NAMALWA (cell line): ENCODE measurements at places on chromosomes 6 and 20.

DNA sequence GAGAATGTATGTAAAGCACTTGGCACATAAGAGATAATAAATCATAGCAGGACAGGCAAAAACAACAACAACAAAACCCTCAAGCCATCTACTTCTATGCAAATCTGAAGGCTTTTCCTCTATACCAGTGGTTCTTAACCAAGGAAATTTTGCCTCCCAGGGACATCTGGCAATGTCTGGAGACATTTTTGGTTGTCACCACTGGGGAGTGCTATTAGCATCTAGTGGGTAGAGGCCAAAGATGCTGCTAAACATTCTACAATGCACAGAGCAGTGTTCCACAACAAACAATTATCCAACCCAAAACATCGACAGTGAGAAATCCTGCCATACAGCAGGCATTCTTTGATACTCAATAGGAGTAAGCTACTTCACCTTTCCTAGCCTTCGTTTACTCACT is 28.2 kb downstream of the NDRG3 start:
- DNase-seq, result peak; percentile 35

DNA sequence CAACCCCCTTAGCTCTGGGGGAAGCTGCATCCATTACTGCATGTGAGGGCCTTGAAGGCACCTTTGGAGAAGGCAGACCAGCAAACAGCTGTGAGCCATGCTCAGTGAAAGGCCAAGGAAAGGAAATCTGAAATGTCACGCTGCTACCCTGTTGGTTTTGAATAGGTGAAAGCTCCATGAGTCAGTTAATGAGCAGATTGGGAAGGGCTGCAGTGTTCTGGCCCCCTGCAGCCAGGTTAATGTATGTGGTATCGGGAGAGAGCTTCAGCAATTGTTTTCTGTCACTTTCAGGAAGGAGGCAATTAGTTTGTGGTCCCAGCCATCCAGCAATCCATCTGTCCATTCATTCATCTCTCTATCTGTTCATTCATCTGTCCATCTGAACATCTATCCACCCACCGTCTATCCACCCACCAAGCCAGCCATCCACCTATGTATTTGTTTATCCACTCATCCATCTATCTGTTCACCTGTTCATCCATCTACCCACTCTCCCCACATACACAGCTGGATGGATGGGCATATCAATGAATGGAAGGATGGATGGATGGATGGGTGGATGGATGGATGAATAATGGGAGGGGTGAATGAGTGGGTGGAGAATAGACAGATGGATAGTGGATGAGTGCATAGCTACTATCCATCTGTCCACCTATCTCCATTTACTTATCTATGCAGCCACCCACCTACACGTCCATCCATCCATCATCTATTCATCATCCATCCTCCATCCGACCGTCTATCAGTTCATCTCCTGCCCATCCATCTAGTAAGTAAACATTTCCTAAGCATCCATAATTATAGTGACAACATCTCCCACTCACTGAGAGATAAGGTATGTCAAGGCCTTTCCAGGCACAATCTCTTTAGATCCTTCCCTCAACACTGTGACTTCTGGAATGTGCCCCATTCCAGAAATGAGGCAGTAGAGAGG is 16.0 kb downstream of the PCK1 start:
- no peak for DNase-seq

- no peak for DNase-seq
These were observed 162.5 kb downstream of the WDR27 start for GRCh38 chr6:169539176-169539897.

DNA sequence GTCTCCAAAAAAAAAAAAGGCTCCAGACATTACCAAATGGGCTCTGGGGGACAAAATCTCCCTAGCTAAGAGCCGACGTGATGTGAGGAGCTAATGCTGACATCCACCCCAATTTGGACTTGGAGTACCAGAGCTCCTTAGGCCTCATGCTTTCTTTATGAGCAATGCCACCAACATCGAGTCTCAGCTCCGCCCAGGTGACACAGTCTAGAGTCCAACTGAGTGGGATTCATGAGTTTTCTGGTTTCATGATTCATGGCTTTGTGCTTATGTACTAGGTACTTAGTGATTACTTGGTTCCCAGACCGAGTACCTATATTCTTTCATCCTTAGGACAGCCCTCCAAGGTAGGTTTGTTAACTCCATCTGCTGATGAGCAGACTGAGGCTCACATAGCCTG is 4.4 kb downstream of the ANKRD60 start:
- no peak for DNase-seq

DNA sequence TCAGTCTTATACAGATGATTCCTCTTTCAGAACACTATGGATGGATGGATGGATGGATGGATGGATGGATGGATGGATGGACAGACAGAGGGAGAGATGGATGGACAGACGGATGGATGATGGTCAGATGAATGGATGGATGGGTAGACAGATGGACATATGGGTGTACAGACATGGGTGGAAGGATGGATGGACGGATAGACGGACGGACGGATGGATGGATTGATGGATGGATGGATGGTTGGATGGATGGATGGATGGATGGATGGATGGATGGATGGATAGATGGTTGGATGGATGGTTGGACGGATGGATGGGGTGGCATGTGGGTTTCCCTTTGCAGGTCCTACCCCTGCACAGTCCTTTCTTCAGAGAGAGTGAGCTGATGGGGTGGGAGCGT is 320.7 kb downstream of the CDH4 start:
- no peak for DNase-seq

GRCh38 chr6:22642254-22642653 is 72.9 kb downstream of the HDGFL1 start:
- DNase-seq, result no peak

DNA sequence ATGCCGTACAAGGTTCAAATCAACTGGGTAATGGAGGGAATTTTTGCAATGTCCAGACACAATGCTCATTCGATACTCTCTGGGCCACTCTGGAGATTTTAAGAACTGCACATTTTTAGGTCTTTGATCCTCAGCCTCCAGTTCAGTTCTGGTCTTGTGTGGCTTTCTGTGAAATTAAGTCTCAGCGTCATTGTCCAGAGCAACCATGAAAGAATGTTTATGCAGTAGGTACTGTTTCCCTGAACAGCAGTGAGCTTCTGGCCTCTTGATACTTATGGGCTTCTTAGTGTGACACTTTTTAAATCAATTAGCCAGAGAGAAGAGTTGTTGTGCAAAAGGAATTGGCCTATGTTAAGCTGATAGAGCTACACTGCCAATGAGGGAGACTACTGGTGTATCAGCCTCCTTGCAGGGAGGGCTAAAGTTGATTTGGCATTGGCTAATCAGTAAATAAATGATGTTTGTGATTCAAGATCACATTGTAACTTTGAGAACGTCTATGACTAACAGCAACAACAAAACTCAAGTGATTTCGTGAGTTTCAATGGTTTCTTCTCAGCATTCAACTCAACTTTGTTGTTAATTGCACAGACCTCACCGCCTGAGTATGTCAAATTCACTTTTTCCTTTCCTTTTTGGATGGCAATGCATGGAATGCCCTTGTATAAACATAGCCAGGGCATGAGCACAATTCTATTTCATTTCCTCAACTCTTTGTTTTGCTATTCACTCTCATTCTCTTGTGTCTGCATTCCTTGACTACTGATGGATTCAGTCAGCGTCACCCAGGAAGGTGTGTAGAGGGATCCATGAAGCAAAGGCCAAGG is 85.1 kb downstream of the GJA1 start:
- DNase-seq, result no peak

DNA sequence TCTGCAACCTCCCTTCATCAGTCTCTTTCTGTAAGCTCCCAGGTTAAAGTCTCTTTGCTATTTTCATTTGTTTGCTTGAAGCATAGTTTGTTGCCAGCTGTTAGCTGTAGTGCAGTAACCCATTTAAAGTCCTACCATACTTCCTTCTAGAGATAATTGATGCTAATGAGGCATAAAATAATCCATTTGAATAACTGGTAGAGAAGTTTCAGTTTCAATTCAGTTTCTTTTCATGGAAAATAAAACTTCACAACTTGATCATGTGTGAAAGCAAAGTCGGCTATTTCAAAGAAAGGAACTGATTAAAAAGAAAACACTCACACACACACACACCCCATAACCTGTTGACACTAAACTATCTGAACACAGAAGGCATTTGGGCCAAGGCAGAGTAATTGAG is 68.5 kb upstream of the TENT5A start:
- no peak for DNase-seq

DNA sequence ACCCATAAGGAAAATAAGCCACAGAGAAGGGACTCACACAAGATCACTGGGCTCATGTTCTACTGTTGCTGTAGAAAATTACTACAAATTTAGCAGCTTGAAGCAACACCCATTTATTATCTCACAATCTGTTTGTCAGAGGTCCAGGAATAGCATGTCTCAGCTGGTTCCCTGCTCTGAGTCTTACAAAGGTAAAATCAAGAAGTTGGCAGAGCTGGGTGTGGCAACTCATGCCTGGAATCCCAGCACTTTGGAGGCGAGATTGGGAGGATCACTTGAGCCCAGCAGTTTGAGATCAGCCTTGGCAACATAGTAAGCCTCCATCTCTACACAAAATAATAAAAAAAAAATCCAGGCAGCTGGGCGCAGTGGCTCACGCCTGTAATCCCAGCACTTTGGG is 28.5 kb upstream of the ZNF831 start:
- no peak for DNase-seq

GRCh38 chr20:18978311-18978710 is 164.7 kb downstream of the SCP2D1 start:
- DNase-seq, result no peak

- no peak for DNase-seq
These were observed 81.6 kb downstream of the MRPL14 start for GRCh38 chr6:44045672-44046015.

DNA sequence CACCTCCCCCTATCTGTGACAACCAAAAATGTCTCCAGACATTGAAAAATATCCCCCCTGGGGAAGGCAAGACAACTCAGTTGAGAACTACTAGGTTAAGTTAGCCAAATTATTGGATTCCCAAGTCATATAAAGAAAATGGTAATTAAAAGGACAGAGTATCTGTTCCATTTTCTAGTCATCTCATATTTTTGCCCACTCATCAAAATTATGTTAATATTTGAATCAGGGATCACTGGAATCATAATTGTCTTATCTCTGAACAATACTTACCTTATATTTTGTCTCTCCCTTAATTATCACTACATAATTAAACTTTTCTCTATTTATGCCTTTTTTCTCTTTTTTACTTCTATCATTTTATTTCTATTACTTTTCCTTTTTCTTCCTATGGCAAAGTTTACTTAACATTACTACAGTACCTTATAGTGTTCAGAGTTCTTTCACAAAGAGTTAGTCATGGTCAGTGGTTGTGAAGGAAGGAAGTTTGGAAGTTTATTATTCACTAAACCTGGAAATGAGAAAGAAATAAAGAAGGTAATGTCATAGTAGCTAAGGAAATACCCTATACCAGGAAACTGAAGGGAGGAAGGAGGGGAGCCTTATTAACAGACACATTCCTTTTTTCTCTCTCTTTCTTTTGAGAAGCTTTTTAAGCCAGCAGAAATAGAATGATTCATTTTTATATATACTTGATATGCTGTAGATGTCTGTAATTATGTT is 332.9 kb downstream of the COL12A1 start:
- DNase-seq, result peak; percentile 10

- no peak for DNase-seq
These were observed 125.1 kb upstream of the NXT1 start for GRCh38 chr20:23225407-23226060.

DNA sequence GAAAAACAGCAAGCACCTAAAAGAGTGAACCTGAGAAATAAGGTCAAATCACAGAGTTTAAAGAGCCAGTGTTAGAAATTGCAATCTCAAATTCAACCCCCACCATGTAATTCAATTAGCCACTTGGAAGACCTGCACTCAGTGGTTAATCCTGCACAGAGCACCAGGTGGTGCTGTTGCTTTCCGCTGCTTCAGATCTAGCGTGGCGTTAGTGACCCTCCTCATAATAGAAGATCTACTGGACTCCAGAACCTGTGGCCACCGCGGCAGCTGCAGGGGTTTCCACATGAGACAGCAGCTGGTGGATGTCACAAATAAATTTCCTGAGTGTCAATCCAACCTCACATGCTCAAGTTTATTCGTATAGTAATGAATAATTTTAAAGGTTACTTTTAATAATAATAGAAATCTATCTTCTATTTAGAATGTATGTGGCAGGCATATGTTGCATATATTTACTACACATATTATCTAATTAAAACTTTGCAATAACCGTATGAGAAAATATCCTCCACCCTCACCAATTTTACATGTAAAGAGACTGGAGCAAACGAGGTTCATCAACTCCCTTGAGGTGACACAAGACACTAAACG is 84.4 kb downstream of the SYNE1 start:
- peak; percentile 73 for DNase-seq

- DNase-seq, result no peak
These were observed 287.0 kb upstream of the SUPT3H start for GRCh38 chr6:45664707-45665106.

- DNase-seq, result no peak
These were observed 9.8 kb downstream of the MRPS18A start for GRCh38 chr6:43677759-43678158.

- no peak for DNase-seq
These were observed 40.2 kb upstream of the CRISP1 start for GRCh38 chr6:49906526-49906925.

GRCh38 chr6:20755631-20756030 is 221.4 kb downstream of the CDKAL1 start:
- DNase-seq, result no peak

DNA sequence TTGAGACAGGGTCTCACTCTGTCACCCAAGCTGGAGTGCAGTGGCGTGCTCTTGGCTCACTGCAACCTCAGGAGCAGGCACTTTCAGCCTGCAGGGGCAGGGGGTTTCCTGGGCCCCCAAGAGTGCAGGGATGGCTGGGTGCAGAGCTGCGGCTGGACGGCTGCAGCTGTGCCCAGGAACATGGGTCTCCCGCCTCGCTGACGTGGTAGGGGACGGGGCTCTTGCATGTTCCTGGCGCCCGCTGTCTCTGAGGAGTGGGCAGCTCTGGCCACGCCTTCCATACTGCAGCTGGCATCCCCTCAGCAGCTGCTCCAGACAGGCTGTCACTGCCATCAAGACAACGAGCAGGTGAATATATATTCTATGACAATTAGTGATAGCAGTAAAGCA is 2.2 kb upstream of the DEK start:
- DNase-seq, result no peak

GRCh38 chr20:58651946-58652605 is 993 bp downstream of the STX16 start:
- peak; percentile 84 for DNase-seq

- no peak for DNase-seq
These were observed 4.9 kb downstream of the BMP6 start for GRCh38 chr6:7730784-7731227.
